ENCODE measurements at places on chromosomes 12 and 14. TPM values are rescaled to one million over a fixed set of nuclear protein-coding genes. Genes with fewer than 3 reads are reported as not detected.
A peak's percentile ranks its signal among the peaks of the same experiment; 100 is the strongest.

DNA sequence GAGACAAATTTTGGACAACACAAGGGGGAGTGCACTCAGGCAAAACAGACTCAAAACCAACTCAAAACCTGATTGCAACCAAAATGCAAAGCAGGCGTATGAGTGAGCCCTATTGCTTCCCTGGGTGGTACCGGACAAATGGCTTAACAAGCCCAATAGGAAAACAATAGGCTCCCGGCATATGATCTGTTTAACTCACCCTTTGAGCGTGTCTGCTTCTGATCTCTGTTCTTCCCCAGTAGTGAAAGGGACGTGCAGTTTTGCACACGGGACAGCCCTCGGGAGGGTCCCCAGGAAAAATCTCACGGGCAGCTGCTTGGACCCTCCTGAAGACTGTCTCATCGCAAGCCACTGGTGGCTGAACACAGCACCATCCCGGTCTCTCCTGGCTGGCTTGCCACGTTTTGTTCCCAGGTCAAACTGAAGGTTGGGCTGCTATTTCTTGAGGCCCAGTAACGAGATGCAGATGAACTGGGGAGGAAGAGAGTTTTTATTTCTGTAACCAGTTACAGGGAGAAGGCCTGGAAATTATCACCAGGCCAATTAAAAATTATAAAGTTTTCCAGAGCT, 9.9 kb downstream of the SOAT2 start:
- no peaks in the 10 kb centered on the region for H3K27me3 ChIP-seq
- no peak overlapping the region for H3K4me3 ChIP-seq
- H3K4me1 ChIP-seq, result no peaks in the 10 kb centered on the region
- no peak overlapping the region for H3K27ac ChIP-seq
- DNase-seq, result no peak

GRCh38 chr14:19902409-19902808, 18.0 kb upstream of the OR4K5 start:
- no peak overlapping the region for H3K27ac ChIP-seq
- no peak overlapping the region for H3K4me3 ChIP-seq
- H3K27me3 ChIP-seq, result no peaks in the 10 kb centered on the region
- H3K36me3 ChIP-seq, result no peaks in the 10 kb centered on the region
- no peak for DNase-seq
- no peaks in the 10 kb centered on the region for H3K4me1 ChIP-seq

DNA sequence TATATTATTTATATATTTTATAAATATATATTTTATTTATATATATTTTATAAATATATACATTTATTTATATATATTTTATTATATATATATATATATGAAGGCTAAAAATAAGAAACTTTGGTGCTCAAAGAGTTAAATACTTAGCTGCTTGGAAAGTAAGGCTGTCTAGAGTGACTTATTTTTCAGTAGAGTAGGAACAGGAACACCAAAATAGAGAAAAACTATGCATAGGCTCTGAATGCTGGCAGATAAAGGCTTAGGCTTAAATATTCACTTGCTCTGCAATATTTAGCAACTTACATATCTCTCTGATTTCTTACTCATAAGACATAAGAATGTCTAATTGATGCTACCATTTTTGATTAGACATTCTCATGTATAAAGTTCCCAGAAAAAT, 991.2 kb downstream of the VRK1 start:
- no peaks in the 10 kb centered on the region for H3K27me3 ChIP-seq
- H3K36me3 ChIP-seq, result no peaks in the 10 kb centered on the region
- H3K4me1 ChIP-seq, result no peaks in the 10 kb centered on the region
- H3K4me3 ChIP-seq, result no peak overlapping the region
- no peak overlapping the region for H3K27ac ChIP-seq

GRCh38 chr14:72430457-72430856, 463.4 kb downstream of the DPF3 start:
- DNase-seq, result no peak
- H3K4me3 ChIP-seq, result no peak overlapping the region
- H3K27me3 ChIP-seq, result no peaks in the 10 kb centered on the region
- no peaks in the 10 kb centered on the region for H3K4me1 ChIP-seq
- H3K36me3 ChIP-seq, result no peaks in the 10 kb centered on the region

DNA sequence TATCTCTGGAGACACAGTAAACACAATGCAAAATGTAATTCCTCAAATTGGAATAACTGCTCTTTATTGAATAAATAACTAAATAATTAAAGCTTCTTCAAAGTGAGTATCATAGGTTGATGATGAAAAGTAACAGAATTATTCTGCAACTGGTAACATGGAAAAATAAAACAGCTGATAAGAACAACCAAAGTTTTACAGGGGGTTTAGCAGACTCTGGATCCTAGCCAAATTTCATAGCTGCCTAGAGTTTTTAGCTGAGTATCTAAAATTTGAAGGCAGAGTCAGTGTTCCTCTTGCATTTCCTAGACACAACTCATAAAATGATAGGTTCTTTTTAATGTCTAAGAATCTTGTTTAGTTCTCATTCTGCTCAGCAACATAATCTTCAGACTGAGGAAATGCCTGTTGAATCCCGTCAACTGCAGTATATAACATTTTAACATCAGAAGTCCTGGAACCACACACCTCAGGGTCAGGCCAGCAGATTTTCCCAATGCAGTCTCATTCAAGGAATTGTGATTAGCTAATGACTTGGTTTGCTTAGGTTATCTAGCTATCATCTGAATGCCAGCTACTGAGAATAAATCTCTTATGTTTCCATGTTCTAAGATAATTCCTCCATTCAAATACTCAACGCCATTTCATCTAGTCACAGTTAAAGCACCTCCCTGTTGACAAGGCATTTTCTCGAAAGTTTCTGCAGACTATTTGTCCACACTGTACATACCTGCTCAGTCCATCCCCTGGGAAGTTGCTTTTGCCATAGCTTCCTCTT, 411.6 kb downstream of the BCAT1 start:
- no peaks in the 10 kb centered on the region for H3K27me3 ChIP-seq
- DNase-seq, result no peak
- peak overlapping the region; percentile 19 for H3K27ac ChIP-seq
- H3K4me1 ChIP-seq, result no peaks in the 10 kb centered on the region
- no peak overlapping the region for H3K4me3 ChIP-seq
- H3K36me3 ChIP-seq, result no peaks in the 10 kb centered on the region

DNA sequence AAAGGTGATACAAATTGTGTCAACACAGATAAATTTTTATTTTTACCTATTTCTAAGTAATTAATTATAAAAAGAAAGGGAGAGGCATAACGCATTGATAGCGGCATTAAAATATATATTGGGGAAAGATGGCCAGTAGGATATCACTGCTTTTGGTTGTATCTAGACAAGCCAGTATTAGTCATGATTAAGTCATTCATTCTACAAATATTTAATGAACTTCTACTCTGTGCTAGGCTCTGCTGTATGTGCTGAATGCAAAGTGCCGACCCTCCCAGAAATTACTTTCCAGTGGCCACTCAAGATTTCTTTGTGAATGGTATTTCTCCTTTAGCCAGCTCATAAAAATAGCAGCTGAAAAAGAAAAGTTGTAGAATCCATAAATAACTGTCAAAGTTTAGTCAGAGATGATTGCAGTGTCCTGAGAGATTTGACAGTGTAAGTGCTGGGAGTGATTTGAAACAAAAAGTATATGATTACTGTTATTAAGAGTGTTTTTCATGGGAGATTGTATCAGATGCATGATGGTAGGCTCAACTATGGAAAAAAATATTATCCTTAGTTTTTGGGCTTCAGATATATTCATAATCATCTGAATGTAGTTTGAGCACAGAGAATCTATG, 133.2 kb downstream of the MGAT4C start:
- no peaks in the 10 kb centered on the region for H3K27me3 ChIP-seq
- DNase-seq, result no peak
- H3K4me1 ChIP-seq, result no peaks in the 10 kb centered on the region
- H3K36me3 ChIP-seq, result no peaks in the 10 kb centered on the region
- H3K4me3 ChIP-seq, result no peak overlapping the region

GRCh38 chr12:26798023-26798422, 35.0 kb downstream of the ITPR2 start:
- peak; percentile 19 for DNase-seq
- H3K4me1 ChIP-seq, result no peaks in the 10 kb centered on the region
- no peak overlapping the region for H3K4me3 ChIP-seq

DNA sequence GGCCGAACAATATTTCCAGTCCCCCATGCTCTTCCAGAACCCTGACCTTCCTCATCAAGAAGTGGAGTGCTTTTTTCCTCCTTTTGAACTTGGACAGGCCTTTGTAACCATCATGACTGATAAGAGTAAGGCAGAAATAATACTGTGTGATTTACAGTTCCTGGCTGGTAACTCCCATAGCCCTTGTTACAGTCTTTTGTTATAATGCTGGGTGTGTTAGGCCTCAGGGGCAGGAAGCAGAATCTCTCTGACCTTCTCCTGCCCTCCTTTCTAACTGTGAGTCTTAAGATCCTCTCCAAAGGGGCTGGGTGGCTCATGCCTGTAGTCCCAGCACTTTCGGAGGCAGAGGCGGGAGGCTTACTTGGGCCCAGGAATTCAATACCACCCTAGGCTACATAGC, 59.5 kb downstream of the BCAT1 start:
- no peaks in the 10 kb centered on the region for H3K4me1 ChIP-seq
- H3K36me3 ChIP-seq, result no peaks in the 10 kb centered on the region
- H3K4me3 ChIP-seq, result no peak overlapping the region
- no peaks in the 10 kb centered on the region for H3K27me3 ChIP-seq

The SIX6 gene
- total RNA-seq, result not detected

The TAS2R10 gene
- total RNA-seq, result not detected

The RNU6-7 gene
- not detected for total RNA-seq

The CLEC2A gene
- total RNA-seq, result not detected

The ZBTB39 gene
- total RNA-seq, result 3.2 TPM

The GYS2 gene
- not detected for total RNA-seq

All from Peyer's patch (tissue), 4 donors.